ENCODE measurements at places on chromosomes 6 and 20.

DNA sequence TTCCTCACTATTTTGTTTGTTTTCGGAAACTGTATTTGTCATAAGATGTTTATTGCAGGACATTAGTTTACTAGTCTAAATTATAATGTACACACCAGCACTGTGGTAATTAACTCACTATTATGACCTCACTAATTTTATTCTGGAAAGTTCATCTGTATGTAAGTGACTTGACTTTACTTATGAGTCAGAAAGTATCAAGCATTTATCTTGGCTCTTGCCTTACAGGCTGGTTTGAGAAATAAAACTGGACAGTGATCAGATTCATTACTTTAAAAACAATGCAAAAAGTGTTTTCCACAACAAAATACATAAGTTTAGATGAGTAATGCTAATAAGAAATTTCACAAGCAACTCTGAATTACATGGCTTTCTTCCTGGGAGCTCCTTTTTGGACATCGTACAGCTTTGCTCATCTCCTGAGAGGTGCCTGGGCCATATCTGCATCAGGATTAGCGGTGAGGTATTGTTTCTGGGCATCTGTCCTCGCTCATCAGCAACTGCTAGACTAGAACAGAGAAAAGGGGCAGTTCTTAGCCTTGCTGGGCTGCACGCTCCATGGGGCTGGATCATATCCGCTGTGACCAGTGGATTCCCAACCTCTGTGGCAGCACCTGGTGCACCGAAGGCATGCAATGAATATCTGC, 179.8 kb downstream of the SOD2 start:
- no peak for DNase-seq

GRCh38 chr20:14712302-14712739, 374.9 kb upstream of the FLRT3 start:
- DNase-seq, result no peak

DNA sequence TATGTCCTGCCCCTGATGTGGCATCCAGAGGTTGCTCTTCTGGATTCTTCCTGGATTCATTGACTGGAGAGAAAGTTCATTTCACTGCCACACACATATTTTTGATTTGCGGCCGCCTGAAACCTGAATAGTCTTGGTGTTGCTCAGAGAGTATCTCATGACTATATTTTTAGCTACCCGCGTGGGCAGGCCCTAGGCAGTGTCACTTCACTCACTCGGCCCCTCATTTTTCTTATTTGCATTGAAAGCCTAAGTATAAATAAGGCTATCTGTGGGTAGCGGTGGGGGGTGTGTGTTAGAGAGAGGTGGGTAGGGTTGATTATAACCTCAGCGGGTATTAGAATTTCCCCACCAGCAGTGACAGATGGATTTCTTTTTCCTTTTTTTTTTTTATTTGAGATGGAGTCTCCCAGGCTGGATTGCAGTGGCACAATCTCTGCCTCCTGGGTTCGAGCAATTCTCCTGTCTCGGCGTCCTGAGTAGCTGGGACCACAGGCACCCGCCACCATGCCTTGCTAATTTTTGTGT, 113.5 kb downstream of the JARID2 start:
- DNase-seq, result no peak

DNA sequence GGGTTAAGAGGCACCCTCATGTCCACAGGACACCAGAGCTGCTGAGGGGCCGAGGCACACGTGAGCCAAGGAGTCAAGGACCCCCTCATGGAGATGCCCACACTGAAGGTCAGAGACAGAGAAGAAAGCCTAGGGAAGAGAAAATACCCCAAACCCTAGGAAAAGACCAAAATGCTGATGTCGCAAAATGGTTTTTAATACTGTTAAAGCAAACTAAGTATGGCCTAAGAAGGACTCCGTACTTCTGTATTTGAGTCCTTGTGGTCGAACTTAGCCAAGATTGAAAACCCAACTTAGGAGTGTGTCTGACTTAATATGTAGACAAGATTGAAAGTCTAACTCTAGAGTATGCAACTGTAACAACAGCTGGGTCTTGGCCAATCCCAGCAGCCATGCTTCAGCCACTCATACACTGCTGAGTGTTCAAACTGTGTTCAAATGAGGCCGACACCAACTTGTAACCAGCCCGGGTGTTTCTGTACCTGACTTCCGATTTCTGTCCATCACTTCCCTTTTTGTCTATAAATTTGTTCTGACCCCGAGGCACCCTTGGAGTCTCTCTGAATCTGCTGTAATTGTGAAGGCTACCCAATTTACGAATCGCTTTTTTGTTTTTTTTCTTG, 92.6 kb upstream of the AGPAT4 start:
- DNase-seq, result no peak

- no peak for DNase-seq
Measured at GRCh38 chr6:32406857-32407256, at the start of gene BTNL2. Gene BTNL2, minus strand, starts transcription at chr6:32407181. Its CDS starts 58 bp downstream, at chr6:32407123.

- no peak for DNase-seq
Measured at GRCh38 chr6:142907544-142907943, 37.4 kb downstream of the HIVEP2 start.

- DNase-seq, result no peak
Measured at GRCh38 chr6:36997811-36998722, 7.4 kb upstream of the FGD2 start.

DNA sequence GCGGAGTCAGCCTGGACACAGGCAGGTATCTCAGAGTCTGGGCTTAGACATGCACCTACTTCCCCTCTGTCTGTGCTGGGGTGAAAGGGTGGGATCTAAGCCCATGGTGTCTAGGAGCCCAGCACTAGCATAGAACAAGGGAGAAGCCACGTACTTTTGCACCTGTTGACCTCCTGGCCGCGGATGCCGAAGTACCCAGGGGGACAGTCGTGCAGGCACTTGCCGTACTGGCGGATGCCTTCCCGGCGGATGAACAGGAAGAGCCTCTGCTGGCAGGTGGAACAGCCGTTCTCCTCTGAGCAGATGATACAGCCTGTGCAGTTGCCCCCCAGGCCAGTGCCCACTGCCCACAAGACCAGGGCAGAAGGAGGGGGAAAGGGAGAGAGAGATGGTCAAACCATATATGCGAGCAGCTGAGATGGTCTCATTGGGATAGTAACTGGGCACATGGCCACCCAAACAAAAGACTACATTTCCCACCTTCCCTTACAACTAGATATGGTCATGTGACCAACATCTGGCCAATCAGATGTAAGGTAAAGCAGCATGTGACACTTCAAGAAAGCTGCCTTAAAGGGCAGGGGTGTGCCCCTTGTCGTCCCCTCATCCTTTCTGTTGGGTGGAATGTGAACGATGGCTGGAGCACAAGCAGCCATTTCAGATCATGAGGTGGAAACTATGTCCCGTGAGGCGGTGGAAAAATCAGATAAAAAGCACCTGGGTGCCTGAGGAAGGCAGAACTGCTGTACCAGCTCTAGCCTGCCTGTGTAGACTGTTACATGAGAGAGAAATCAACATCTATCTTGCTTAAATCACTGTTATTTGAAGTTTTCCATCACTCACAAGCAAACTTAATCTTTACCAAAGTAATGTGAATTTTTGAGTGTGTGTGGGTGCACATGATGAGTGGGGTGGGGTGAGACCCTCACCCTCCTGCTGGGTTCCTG, 34.0 kb downstream of the RSPO4 start:
- peak; percentile 20 for DNase-seq

GRCh38 chr6:30047220-30047619, 13.8 kb upstream of the POLR1H start:
- DNase-seq, result no peak

- no peak for DNase-seq
Measured at GRCh38 chr6:159427771-159428170, 258.6 kb downstream of the FNDC1 start.

DNA sequence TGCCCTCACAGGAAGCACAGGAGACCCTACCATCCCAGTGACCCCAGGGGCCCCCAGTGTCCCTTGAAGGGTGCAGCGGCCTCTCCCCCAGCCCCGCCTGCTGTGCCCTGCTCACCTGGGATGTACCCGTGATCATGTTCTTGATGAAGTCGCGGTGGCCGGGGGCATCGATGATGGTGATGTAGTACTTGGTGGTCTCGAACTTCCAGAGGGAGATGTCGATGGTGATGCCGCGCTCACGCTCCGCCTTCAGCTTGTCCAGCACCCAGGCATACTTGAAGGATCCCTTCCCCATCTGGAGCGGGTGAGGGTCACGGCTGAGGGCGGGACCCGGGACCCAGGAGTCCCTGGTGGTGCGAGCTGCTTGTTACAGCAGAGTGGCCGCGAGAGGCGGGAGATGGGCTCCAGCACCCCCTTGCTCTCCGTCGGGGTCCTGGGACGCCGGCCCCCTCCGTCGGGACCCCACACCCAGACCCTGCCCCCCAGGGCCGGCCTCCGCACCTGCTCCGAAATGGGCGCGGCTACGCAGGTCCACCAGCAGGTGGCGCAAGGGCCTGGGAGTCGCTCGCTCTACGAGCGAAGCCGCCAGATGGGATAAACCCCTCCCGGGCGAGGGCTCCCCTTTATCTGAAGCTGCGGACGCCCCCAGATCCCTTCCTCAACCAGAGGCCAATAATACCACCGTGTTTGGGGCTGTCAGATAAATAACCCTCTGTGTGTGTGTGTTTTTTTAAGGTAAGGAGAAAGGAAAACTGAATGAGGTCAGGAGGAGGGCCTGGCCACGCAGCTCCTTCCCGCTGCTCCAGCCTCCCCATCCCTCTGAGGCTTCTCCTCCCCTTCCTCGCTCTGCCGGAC, 2.9 kb downstream of the EEF1A2 start:
- peak; percentile 71 for DNase-seq

DNA sequence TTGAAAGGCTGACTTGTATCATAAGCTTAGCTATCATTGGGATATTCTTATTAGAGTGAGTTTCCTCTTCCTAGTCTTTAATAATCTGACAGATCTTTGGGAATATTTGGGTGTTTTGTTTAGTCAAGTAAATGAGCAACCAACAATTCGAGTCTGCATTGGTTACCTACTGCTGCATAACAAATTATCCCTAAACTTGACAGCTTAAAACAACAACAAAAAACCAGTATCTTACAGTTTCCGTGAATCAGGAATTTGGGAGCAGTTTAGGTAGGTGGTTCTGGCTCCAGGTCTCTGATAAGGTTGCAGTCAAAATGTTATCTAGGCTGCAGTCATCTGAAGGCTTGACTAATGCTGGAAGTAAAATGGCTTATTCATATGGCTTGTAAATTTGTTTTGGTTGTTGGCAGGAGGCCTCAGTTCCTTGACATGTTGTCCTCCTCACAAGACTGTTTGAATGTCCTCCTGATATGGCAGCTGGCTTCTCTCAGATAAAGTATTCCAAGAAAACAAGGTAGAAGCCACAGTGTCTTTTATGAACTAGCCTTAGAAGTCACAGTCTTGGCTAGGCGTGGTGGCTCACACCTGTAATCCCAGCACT, 7.2 kb downstream of the GTF3C6 start:
- no peak for DNase-seq

DNA sequence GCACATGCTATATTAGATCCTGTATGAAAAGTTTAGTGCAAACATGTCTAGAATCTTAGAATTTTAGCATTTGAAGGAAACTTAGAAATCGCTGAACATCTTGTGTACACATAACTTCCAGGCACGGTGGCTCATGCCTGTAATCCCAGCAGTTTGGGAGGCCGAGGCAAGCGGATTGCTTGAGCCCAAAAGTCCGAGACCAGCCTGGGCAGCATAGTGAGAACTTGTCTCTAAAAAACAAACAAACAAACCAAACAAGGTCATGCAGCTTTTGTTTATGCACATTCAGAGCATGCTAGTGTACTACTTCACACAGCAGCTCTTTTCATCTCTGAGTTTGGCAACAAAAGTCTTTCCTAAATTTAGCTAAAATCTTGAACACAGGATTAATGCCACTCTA, 32.2 kb downstream of the CLVS2 start:
- DNase-seq, result no peak

- DNase-seq, result no peak
Measured at GRCh38 chr6:140744659-140745320, 1370.3 kb upstream of the CITED2 start.

GRCh38 chr6:169935861-169936260, 184.4 kb downstream of the ERMARD start:
- no peak for DNase-seq

DNA sequence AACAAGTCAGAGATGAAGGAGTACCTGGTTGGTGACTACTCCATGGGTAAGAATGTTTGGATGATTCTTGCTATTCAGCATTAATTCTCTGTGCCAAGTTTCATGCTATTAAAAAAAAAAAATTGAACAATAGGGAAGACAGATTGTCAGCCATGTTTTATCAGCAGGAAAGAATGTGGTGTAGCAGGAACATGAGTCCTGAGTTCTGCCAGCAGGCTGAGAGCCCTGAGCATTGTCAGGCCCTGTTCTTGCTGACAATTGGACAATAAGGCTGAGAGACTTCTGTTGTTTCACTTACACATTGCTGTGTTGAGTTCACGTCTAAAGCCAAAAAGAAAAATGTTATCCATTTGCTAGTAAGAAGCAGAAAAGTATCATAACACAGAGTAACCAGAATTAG, 70.4 kb upstream of the SMIM28 start:
- no peak for DNase-seq

DNA sequence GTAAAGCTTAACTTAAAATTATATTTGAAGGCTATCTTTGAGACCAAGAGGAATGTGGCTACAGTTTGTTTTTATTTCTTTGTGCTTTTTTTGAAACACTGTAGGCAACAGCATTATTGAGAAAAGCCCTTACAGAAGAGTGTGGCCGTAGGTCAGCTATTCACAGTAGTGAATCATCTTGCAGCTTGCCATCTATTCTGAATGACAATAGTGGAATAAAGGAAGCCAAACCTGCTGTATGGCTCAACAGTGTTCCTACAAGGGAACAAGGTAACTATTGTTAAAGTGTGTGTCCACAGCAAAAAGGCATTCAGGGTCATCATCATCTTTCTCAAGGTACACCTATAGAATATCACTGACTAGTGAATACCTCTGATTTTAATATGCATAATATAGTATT, 88.5 kb downstream of the KIZ start:
- no peak for DNase-seq

DNA sequence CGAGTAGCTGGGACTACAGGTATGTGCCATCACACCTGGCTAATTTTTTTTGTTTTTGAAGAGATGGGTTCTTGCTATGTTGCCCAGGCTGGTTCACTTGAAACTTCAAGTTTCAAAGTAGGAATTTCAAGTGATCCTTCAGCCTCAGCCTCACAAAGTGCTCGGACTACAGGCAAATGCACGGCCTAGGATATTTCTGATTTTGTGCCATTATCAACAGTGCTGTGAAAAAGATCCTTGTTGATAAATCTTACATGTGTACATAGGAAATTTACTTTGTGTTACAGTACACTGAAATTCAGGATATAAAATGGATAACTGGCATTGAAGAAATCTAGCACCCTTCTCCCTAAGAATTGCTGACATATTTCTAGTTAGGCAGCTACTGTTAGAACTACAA, 184.6 kb upstream of the PRDM1 start:
- no peak for DNase-seq

DNA sequence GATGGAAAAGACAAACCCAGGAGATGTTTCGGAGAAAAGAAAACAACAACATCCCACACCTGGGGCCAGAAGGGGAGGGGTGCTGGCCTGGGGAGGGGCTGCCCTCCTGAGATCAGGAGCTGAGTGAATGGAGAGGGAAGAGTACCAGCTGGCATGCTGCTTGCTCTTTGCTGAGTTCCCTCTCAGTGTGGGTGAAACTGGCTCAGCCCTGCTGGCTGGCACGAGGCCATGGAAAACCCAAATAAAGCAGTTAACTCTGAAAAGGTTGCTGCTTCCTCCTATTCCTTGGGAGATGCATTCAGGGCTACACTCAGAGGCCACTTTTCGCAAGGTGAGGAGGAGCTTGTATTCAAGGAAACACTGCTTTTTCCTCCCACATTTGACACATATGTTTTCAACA, 8.0 kb upstream of the KCNK16 start:
- DNase-seq, result no peak

- no peak for DNase-seq
Measured at GRCh38 chr6:25366903-25367545, 87.8 kb downstream of the CARMIL1 start.

GRCh38 chr20:4038047-4038459, 22.7 kb upstream of the RNF24 start:
- DNase-seq, result peak; percentile 47

Measured in hematopoietic multipotent progenitor cell treated with erythropoietin and hydrocortisone succinate and interleukin-3 and kit ligand, for 15 days (in vitro differentiated cells).